ENCODE measurements at places on chromosomes 16 and 17. TPM values are rescaled to one million over a fixed set of nuclear protein-coding genes. Genes with fewer than 3 reads are reported as not detected.

Gene ESRP2
- total RNA-seq, result 0.53 TPM

Gene SLC4A1
- not detected for total RNA-seq

Gene IL17C
- 1.4 TPM for total RNA-seq

Gene EVI2A
- total RNA-seq, result 3.5 TPM

Gene WNT3
- total RNA-seq, result 2.3 TPM

Gene KRTAP3-3
- not detected for total RNA-seq
